ENCODE measurements at places on chromosomes 6 and 20.

- DNase-seq, result no peak
Measured at GRCh38 chr6:105799056-105799455, 287.1 kb upstream of the PRDM1 start.

GRCh38 chr6:166929542-166930189 lies 26.7 kb downstream of the RNASET2 start:
- DNase-seq, result no peak

DNA sequence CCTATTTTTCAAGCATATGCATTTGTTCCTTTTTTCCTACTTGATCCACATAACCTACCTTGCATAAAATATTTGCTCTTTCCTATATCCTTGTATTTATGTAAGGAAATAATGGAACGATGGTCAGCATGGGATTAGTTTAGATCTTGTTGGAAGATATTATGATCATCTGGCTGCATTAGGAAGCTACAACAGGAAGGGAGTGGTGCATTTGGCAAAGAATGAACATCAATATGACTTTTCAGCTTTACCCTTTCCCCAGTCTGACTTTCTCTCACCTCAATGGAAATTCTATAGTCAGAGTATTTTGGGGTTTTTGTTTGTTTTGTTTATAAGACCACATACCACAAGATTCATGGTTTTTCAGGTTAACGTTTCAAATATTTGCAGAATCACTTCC lies 66.0 kb downstream of the HS3ST5 start:
- DNase-seq, result no peak

- DNase-seq, result no peak
Measured at GRCh38 chr20:58695895-58696375, 3.3 kb downstream of the NPEPL1 start.

DNA sequence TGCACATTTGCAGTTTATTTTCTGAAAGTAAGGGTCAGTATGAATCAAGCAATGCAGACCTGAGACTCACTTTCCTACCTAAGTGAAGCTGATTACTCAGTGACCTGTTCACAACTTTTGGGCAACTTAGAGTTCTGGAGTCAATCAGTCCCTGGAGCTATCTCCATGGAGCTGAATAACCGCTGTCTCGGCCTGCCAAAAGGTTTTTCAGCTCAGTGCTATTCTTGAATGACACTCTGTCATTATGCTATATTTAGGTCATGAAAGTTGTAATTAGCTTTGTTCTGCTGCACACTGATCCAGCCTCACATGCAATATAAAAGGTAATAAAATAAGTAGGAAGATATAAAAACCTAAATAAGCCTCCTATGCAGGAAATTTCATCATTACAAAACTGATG lies 356.0 kb downstream of the BMP2 start:
- DNase-seq, result no peak

DNA sequence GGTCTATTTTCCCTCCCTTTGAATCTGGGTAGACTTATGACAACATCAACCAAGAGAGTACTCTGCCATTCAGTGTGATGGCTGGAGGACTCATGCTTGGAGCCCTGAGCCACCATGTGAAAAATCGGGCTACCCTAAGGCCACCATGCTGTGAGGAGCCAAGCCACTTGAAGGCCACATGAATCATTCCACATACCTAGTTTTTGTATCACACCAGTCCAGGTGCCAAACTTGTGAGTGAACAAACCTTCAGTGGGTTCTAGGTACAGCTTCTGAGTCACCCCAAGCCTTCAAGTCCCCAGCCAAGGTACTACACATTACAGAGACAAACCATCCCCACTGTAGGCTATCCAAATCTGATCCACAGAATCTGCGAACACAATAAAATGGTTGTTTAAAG lies 37.4 kb upstream of the E2F3 start:
- DNase-seq, result no peak

- no peak for DNase-seq
Measured at GRCh38 chr20:43096931-43097260, 92.8 kb downstream of the PTPRT start.

DNA sequence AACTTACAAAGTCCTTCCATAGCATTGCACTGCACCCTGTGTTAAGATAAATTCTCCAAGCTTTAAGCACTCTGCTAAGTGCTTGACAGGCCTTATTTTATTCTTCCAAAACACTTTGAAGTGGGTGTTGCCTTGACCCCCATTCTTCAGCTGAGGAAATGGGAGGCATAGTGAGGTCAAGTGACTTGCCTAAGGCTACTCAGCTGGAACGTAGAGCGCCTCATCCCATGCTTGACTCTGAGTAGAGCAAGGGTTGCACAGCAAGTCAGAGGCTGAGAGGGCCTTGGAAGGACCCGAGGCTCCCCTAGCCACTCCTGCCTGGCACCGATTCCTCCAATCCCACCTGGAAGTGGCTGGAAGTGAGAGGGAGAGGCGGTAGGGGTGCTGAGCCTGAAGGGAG lies 19.6 kb upstream of the CSNK2A1 start:
- DNase-seq, result no peak

- DNase-seq, result no peak
Measured at GRCh38 chr6:166050559-166050958, 117.1 kb downstream of the TBXT start.

GRCh38 chr6:117444600-117444999 lies 18.9 kb upstream of the ROS1 start:
- no peak for DNase-seq

Measured in stimulated activated CD8-positive, alpha-beta memory T cell treated with anti-CD3 and anti-CD28 coated beads, Interleukin-4, amount 100 ng/mL, for 24 hours (primary cell).